ENCODE measurements at places on chromosomes 6 and 20.

DNA sequence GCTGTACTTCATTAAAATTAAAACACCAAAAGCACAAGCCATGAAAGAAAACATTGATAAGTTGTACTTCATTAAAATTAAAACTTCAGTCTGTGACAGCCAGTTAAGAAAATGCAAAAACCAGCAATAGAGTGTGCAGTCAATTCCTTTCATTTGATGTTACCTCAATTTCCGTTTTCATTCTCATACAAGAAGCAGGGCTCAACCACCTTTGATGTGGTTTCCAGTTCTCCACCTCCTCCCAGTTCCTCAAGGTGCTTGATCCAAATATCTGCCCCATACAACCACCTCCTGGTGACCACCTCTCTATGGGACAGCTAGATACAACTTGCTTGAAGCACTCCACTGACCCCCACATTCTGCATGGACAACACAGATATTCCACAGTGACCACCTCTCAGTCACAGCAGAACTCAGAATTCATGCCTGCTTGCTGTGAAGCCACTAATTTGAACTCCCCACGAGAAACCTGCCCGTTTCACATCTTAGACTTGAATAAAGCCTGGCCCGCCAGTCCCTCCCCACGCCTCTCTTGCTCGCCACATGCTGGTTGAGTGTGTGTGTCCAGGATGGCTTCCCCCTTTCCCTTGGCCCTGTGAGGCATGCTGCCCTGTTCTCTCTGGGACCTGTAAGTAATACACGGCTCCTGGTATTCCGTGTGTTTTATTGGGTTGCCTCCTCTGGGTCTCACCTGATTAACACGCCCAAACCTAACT, 66.1 kb downstream of the FAM50B start:
- H3K27me3 ChIP-seq = peaks cover 60% of the 10 kb centered on the region
- H3K36me3 ChIP-seq = no peaks in the 10 kb centered on the region
- H3K27ac ChIP-seq = no peak overlapping the region
- no peak overlapping the region for H3K4me3 ChIP-seq
- peak; percentile 10 for DNase-seq

DNA sequence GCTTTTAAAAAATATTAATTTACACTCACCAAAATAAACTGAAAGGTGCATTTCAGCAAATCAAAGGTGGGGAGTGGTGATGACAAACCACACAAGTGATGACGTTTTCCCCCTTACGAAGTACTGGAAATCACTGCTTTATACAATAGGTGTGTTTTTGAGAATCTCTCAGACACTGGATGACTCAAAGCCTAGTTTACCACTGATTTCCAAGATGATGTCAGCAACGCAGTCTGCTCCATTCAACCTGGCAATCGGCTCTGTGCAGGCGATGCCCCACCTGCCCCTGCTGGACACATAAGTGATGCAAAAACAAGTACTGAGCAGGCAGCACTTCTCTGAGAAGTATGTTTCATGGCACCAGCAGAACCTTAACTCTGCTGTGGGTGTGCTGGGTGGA, 114.4 kb downstream of the SOD2 start:
- H3K36me3 ChIP-seq = peaks cover 3% of the 10 kb centered on the region
- no peak overlapping the region for H3K4me3 ChIP-seq
- DNase-seq = no peak
- H3K27ac ChIP-seq = no peak overlapping the region
- peaks cover 20% of the 10 kb centered on the region for H3K27me3 ChIP-seq

DNA sequence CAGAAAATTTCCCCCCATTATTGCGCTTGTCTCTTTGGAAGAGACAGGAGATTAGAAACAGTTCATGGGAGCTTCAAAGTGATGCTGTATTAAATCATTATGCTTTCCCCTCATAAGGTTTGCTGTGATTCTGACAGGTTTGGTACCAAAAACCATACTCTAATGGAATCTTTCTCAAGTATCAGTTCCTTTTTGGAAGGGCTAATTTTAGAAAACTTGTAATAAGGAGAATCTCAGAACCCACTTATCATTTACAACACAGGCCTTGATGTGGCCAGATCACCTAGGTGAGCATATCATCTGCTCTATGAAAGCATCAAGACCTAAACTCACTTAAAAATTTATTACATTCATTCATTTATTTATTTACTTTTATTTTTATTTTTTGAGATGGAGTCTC, 51.2 kb downstream of the TP53INP2 start:
- no peaks in the 10 kb centered on the region for H3K4me1 ChIP-seq
- DNase-seq = no peak
- peaks cover 15% of the 10 kb centered on the region for H3K36me3 ChIP-seq
- no peaks in the 10 kb centered on the region for H3K27me3 ChIP-seq

GRCh38 chr20:10846766-10847165, 173.0 kb upstream of the JAG1 start:
- no peaks in the 10 kb centered on the region for H3K4me1 ChIP-seq
- H3K27me3 ChIP-seq = no peaks in the 10 kb centered on the region
- no peak overlapping the region for H3K4me3 ChIP-seq
- H3K36me3 ChIP-seq = no peaks in the 10 kb centered on the region

DNA sequence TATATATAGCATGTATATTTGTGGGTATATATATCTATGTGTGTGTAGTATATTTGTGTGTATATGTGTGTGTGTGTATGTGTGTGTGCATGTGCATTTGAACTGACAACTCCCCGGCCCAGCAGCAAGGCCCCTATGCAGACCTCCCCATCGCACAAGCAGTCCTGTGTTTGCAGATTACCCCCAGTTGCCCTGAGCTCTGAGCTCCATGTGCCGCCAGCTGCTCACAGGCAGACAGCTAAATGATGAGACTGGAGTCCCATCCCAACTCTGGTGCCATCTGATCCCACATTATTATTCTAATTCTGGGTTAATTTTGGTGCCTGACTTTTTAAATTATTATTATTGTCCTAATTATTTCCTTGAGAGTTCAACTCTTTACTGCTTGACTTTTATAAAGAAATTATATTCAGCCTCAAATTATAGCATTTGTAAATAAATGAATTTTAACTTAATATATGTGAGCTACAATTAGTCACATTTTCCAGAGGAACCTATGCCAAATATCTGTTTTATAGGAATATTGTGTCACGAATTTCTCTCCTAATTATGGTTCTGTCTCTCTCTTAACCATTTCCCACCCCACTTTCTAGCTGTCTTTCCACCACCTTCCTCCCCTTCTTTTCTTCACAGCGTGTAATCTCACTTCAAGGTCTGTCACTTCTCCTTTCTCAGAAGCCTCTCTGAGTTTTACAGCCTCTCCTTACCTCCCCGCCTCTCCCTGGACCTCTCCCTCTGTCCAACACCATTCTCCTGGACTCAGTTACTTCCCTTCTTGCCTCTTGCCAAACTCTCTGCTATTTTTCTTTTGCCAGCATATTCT, 90.6 kb upstream of the SYNDIG1 start:
- no peaks in the 10 kb centered on the region for H3K36me3 ChIP-seq
- no peak overlapping the region for H3K27ac ChIP-seq
- no peak overlapping the region for H3K4me3 ChIP-seq
- no peaks in the 10 kb centered on the region for H3K4me1 ChIP-seq

GRCh38 chr6:25014791-25015560, 79.2 kb upstream of the RIPOR2 start:
- H3K4me3 ChIP-seq = peak overlapping the region; percentile 11
- H3K4me1 ChIP-seq = peaks cover 62% of the 10 kb centered on the region
- H3K36me3 ChIP-seq = peaks cover 4% of the 10 kb centered on the region
- peak overlapping the region; percentile 78 for H3K27ac ChIP-seq

DNA sequence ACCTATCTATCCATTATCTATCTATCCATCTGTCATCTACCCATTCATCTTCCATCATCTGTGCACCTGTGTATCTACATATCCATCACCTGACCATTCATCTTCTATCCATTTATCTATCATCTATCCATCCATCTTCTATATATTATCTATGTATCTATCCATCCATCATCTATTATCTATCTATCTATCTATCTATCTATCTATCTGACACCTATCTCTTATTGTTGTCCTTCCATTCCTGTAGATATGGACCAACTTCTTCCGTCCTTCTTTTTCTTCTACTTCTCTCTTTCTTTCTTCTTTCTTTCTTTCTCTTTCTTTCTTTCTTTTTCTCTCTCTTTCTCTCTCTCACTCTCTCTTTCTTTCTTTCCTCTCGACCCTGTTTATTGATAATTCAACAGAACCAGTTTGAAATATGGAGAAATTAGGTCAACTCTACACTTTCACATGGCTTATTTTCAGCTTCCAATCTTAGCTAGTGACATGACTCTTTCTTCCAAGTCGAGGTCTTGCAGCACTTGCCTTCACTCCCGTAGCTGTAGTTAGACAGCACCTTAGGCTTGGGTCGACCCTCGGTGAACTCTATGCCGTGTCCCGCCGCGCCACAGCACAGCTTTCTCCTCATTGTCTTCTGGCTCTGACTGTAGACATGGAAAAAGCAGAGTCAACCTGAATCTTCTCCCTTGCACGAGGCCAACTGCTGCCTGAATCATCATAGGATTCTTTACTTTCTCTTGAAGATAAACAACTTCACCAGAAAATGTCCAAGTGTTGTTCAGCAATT, 110.4 kb upstream of the EXOC2 start:
- H3K4me3 ChIP-seq = no peak overlapping the region
- H3K27ac ChIP-seq = no peak overlapping the region
- peaks cover 20% of the 10 kb centered on the region for H3K27me3 ChIP-seq
- no peaks in the 10 kb centered on the region for H3K4me1 ChIP-seq
- DNase-seq = no peak
- no peaks in the 10 kb centered on the region for H3K36me3 ChIP-seq

DNA sequence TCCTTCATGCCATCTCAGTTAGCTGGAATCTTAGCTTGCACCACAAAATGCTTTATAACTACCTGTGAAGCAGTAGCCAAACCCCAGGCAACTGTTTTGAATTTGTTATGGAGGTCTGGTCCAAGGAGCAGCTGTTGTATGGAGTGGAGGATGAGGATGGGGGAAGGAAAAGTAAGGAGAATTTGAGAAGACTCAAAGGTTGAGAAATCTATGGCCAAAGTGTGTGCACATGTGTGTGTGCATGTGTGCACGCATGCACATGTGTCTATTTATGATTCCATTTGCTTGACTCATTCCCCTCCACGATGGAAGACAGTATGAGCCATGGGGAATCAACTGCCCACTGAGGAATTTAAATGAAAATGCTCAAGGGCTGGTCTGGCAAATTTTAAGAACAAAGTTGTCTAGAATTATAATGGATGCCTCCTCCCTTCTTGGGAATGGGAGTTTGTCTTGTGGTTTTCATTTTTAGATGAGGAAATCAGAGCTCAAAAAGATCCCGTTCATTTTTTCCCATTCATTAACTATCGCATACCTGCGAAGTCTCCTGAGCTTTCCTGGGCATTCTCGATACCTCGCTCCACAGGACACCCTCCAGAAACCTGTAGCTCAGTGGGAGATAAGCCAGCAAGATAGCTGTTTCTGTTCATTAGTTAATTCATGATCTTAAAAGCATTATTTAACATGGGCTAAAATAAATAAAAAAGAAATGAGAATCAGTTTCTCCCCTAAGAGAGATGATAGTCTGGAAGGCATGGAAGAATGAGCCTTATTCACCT, 152.3 kb upstream of the NEDD9 start:
- no peak overlapping the region for H3K4me3 ChIP-seq
- DNase-seq = no peak
- H3K27me3 ChIP-seq = no peaks in the 10 kb centered on the region
- H3K27ac ChIP-seq = no peak overlapping the region
- H3K36me3 ChIP-seq = peaks cover 20% of the 10 kb centered on the region
- peaks cover 43% of the 10 kb centered on the region for H3K4me1 ChIP-seq

- no peaks in the 10 kb centered on the region for H3K36me3 ChIP-seq
- no peaks in the 10 kb centered on the region for H3K27me3 ChIP-seq
- H3K4me3 ChIP-seq = no peak overlapping the region
- no peaks in the 10 kb centered on the region for H3K4me1 ChIP-seq
Observed at GRCh38 chr6:25620391-25620790, 31.6 kb upstream of the SCGN start.

DNA sequence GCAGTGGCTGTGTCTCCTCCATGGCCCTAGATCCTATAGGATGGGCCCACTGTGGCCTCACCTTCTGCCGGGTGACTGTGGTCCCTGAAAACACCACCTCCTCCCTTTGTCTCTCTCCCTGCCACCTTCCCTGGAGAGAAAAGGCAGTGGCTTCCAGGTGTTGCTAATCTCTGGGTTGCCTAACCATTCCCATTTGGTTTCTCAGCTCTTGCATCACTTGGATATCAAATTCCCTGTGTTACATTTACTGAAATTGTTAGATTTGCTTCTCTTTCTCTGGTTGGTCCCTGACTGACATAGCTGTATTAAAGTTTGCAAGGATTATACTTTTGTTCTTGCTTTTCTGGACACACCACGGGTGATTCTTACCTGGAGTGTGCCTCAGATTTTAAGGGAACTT, 9.3 kb upstream of the ZFP64 start:
- H3K27me3 ChIP-seq = no peaks in the 10 kb centered on the region
- H3K4me1 ChIP-seq = peaks cover 2% of the 10 kb centered on the region
- H3K4me3 ChIP-seq = no peak overlapping the region

- no peaks in the 10 kb centered on the region for H3K27me3 ChIP-seq
- no peaks in the 10 kb centered on the region for H3K36me3 ChIP-seq
- H3K27ac ChIP-seq = no peak overlapping the region
- DNase-seq = no peak
Observed at GRCh38 chr6:42154461-42155209, 12.2 kb upstream of the C6orf132 start.

DNA sequence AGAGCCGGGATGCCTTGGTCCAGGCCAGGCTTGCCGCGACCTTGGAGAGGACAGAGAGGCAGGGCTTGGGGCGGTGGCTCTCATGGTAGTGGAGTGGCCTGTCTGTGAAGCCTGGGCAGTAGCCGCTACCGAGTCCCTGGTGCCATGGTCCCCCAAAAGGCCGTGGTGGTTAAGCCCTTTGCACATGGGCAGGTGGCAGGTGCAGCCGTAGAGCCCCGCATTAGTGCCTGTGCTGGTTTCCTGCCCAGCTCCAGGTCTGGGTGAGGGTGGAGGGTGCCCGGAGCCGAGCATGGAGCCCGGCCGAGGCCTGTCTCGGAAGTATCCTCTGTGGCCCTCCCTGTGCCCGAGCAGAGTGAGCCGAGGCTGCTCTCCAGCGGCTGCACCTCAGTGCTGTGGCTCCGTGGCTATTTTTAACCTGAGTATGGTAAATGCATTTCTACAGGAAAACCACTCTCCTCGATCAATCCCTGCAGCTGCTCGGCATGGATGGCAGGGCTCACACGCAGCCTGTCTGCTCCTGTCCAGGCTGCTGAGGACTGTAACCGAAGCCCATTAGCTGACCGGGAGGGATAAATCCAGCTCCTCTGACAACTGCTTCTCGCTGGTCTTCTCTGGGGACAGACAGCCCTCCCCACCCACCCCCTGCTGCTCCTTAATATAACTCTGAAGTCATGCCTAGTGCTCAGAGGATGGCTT, 36.3 kb upstream of the GATA5 start:
- no peak overlapping the region for H3K27ac ChIP-seq
- no peak overlapping the region for H3K4me3 ChIP-seq
- peaks cover 11% of the 10 kb centered on the region for H3K27me3 ChIP-seq
- no peak for DNase-seq
- H3K4me1 ChIP-seq = peaks cover 9% of the 10 kb centered on the region
- H3K36me3 ChIP-seq = no peaks in the 10 kb centered on the region

DNA sequence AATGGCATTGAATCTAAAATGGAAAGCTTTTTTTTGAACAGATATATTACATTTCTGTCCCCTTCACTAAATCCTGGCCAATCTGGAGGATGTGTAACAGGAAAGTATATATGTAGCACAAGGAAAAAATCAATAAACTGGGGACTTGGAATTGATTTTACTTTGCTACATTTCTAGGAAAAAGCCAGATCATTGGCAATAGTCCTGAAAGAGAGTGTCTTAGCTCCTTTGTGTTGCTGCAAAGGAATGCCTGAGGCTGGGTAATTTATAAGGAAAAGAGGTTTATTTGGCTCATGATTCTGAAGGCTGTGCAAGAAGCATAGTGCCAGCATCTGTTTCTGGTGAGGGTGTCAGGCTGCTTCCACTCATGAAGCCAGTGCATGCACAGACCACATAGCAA, 574.9 kb downstream of the HTR1B start:
- no peak overlapping the region for H3K4me3 ChIP-seq
- H3K4me1 ChIP-seq = no peaks in the 10 kb centered on the region
- no peaks in the 10 kb centered on the region for H3K36me3 ChIP-seq
- DNase-seq = no peak

Data from activated naive CD8-positive, alpha-beta T cell treated with anti-CD3 and anti-CD28 coated beads for 36 hours (primary cell).